Stimulated activated memory B cell treated with anti-CD40 and anti-IgM and Interleukin-4, amounts not matched to agents 10 μg/mL and 1 μg/mL and 100 μg/mL, for 72 hours (primary cell): ENCODE measurements at places on chromosomes 12 and 14.

DNA sequence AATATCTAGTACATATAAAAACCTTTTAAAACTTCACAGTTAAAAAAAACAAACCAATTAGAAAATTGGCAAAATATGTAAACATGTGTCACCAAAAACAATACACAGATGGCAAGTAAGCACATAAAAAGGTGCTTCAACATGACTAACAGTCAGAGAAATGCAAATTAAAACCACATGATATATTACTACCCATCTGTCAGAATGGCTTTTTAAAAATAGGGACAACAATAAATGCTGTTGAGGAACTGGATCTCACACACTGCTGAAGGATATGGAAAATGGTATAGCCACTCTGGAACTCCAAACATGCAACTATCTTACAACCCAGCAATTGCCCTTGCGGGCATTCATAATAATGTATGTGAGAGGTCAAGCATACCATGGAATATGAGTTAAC is 1153.6 kb downstream of the FLRT2 start:
- no peak for ATAC-seq

GRCh38 chr12:5016526-5016925 is 27.2 kb upstream of the KCNA5 start:
- ATAC-seq = no peak

DNA sequence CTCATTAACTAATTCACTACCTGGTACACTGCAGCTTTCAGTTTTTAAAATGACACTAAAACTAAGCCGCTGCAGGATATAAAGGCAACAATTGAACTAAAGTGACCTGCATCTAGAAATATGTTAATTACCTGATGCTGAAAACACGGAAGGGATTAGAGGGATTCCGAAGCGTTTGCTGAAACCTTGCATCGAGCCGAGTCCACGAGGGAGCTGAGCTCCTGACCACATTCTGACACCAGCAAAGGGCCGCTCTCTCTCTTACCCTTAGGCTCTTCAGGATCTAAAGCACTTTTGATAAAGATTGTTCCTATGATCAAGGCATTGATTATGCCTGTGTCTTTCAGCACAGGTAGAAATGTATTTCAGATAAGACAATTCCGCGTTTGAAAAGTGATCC is 59.5 kb upstream of the CDKN3 start:
- ATAC-seq = no peak

- ATAC-seq = no peak
Measured at GRCh38 chr12:6854036-6854435, 2.1 kb downstream of the USP5 start.
